ENCODE measurements at places on chromosomes 2 and 18. TPM values are rescaled to one million over a fixed set of nuclear protein-coding genes. Genes with fewer than 3 reads are reported as not detected.

GRCh38 chr2:96839293-96839874, 4.4 kb downstream of the ANKRD23 start:
- DNase-seq = no peak

GRCh38 chr2:6054161-6054671, 362.0 kb downstream of the SOX11 start:
- no peak for DNase-seq

DNA sequence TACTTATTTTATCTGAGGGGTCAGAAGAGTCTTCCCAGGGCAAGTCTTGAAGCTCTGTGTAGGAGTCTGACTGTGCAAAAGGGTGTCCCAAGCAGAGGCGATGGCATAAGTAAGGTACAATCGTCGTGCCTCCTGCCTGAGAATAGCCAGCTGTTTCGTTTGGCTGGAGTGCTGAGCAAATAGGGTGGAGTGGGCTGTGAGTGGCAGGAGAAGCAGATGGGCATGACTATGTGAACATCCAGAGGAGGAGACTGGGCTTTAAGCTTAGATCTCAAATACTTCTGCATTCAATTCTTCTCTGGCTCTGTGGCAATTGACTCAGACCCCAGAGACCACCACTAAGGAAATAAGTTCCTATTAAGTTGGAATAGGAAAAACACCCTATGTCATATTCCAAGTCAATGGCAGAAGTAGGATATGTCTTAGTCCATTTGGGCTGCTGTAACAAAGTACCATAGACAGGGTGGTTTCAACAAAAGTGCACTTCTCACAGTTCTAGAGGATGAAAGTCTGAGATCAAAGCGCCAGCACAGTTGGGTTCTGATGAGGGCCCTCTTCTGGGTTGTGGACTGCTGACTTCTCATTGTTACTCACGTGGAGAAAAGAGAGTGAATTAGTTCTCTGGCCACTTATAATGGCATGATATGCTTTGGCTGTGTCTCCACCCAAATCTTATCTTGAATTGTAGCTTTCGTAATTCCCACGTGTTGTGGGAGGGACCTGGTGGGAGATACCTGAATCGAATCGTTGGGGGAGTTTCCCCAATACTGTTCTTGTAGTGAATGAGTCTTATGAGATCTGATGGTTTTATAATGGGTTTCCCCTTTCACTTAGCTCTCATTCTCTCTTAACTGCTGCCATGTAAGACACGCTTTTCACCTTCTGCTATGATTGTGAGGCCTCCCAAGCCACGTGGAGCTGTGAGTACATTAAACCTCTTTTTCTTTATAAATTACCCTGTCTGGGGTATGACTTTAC, 120.2 kb downstream of the LPIN1 start:
- no peak for DNase-seq

DNA sequence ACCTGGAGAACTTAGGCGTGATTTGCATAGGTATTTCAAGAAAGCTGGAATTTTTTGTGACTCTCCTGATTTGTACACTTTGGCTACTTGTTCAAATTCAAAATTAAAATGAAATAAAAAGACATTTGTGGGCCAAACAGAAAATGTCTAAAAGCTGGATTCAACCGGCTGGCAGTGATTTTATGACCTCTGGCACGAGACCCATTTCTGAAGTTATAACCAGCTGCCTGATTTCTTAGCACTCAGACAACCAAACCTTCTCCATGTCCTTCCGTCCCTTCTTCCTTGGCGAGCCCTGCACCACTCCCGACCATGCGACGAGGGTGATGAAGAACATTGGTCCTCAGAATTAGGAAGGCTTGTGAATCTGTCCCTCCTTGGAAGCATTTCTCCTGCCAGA, 19.7 kb downstream of the PKDCC start:
- no peak for DNase-seq

DNA sequence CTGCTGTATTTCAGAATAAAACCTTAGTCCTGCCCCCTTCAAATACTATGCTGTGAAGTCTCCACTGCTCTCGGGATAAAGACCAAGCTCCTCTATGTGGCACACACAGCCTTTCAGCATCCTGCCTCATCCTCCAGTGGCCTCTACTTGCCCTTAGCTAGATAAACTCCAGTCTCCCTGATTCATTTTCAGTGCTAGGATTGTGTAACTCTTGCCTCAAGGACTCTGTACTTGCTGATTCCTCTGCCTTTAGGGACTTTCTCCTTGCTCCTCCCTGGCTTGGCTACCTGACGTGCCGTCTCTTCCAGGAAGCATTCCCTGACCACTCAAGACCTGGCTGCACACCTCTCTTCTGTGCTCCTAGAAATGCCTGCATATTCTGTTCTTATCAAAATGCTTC, 416.7 kb downstream of the MTX2 start:
- no peak for DNase-seq

DNA sequence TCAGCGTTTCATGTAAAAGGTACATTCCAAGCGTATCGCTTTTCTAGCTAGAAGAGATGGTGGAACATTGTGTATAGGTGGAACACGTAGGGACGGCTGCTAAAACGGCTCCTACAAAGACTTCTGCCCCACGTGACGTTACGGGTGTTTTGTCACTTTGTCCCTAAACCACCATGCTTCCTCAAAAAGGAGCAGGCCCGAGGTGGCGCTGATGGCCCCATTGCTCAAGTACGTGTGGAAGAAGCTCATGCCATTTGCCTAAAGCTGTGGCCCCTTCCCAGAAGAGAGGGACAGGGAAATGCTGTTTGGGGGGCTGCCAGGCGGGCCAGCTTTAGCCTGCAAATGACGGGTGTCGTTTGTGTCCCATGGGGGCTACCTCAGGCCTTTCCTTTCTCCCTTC, 72.7 kb downstream of the TMEM247 start:
- DNase-seq = no peak

DNA sequence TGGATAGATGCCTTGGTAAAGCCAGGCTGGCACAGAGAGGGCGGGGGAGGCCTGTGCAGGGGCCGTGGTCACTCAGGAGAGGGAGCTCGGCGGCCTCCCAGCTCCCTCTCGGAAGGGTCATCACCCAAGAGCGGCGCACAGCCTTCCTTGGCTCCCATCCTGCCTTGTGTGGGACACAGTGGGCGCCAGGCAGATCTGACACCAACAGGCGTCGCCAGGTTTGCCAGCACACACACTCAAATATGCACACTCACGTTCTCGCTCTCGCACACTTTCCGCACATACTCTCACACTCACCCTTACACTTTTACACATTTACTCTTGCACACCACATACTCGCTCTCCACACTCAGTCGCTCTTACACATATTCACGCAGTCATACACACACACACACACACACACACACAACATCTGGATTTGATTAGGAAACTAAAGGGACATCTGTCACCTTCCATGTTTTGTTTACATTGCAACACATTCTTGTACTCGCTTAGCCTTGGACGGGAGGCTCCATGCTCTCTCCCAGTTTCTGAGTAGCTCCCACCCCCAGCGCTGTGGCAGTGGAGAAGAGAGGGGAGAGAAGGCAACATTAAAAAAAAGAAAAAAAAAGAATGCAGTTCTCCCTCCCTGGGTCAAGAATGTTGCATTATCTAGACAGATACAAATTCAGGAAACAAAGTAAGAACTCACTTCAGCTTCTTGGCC, 10.5 kb downstream of the CHMP1B start:
- DNase-seq = no peak

GRCh38 chr2:946073-946948, 4.3 kb upstream of the SNTG2 start:
- DNase-seq = no peak

DNA sequence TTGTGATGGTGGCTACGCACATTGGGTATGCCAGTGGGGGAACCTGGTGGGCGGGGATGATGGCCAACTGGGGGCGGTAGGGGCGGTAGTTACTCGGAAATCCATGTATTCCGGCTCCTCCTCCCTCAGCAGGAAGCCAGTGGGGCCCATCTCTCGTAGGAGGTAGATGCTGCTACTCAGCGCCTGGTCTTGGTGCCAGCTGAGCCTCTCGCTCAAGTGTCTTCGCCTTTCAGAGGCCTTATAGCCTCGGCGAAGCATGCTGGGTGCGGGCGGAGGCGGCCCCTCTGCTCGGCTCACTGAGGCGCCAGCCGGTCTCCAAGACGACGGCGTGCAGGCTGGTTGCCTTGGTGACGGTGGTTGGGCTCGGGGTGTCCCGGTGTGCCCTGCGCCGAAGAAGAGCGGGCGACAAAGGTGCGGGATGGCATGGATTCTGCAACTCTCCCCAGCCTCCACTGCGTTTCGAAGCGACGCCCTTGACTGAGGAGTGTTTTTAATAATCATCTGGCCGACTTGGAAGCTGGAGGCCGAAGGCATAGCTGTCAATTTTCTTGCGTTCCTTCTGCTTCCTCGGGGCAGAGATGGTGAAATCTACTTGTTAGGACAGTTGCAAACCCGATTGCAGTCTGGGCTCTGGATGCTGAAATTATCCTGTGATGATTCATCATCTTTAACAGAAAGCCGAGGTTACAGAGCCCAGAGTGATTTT, at the start of gene ZSWIM2:
TSS of gene ZSWIM2 (minus strand) at position 298 of the 706 bp plus-strand sequence. CDS start at position 258, 40 bp downstream.
- DNase-seq = peak; percentile 68

DNA sequence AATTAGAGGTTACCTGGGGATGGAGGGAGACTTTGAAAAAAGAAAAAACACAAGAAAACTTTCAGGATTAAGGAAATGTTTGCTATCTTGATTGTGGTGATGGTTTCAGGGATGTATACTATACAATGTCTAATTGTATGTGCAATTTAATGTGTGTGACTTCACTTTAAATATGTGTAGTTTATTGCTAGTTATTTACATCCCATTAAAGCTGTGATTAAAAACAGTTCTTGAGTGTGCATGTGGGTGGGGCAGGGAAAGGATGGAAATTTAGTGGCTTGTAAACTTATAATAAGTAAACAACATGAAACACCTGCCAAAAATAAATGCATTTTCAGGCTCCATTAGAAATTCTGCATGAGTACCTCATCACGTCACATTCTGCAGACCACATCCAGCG, 167.0 kb downstream of the MYO5B start:
- no peak for DNase-seq

GRCh38 chr2:64359171-64359891, 94.6 kb upstream of the LGALSL start:
- DNase-seq = no peak

GRCh38 chr2:114457956-114458355, 15.5 kb downstream of the DPP10 start:
- no peak for DNase-seq

DNA sequence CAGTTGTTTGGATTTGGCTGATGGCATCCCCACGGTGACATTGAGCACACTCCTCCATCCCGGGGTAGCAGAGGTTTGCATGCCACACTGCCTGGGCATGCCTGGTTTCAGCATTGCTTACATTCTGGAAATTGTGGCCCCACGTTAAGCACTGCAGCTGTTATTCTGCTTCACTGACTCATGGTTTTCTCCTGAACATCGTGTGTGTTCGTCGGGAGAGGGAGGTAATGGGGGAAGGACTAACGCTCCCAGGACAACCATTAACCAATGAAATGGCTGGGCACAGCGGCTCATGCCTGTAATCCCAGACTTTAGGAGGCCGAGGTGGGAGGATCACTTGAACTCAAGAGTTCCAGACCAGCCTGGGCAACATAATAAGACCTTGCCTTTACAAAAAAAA, 28.2 kb upstream of the YWHAQ start:
- peak; percentile 26 for DNase-seq

DNA sequence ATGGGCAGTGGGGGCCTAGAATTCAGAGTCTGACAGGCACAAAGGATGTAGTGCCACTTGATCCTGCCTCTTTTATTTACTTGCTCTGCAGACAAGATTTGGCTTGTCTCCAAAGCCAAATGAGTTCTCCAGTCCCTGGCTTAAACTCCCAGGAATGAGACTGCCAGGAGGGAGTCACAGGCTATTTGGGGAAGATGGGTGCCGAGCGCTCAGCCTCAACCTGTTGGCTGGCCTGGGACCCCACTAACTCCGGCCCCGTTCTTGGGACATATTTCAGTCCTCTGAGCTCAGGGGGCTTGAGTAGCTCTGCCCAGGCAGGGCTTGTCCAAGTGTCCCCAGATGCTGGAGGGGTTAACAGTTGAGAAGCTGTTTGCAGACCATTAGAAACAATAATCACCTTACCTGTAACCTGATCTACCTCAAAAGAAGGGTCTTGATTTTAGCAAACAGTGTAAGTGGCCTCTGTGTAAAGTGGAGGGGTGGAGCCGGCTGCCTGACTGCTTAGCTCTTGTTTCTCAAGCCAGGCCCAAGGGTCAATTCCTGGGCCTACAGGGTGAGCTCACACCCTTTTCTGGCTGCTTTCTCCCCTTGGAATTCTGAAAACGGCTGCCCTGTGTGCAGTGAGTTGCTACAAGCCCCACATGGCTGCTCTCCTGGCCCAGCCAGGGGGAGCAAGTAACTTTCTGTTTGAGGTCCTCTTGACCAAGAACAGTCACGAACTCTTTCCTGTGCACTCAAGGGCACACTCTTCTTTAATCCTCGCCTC, 27.1 kb upstream of the FZD5 start:
- no peak for DNase-seq

GRCh38 chr2:196242131-196242620, 70.8 kb upstream of the STK17B start:
- DNase-seq = no peak

DNA sequence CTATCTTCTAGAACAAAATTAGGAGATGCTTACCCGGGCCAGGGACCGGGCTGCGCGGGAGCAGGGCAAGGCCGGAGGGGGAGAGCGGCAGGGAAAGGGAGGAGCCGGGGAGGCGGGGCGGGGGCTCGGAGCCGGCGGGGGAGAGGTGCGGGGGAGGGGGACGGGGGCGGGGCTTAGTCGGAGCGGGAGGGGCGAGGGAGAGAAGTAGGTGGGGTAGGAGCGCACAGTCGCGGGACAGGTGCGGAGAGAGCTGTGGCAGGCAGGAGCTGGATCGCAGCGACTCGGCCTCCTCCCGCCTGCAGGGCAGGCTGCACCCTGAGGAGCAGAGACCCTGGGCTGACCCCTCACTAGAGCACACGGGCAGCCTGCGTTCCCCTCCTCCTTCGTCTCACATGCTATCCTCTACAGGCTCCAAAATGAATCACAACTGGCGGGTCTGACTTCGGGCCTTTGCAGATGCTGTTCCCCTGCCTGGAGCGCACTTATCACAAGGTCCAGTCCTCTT, 290.3 kb downstream of the CELF4 start:
- no peak for DNase-seq

GRCh38 chr18:2699001-2699400, 43.5 kb downstream of the SMCHD1 start:
- DNase-seq = no peak

DNA sequence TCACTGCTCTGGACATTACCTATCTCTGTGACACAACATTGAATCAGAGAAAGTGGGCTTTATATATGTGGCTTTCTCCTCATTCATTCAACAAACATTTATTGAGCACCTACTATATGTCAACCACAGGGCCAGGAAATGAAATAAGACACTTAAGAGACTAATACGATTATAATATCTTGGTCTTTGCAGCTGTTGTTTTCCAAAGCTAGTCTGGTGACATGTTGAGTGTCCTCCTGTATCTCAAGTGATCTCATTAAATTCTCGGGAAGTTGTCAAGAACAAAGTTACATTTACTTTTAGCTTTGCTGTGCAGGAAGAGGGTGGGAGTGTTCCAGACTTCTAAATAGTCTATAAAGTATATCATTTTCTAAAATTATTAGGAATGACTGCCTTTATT, 164.6 kb upstream of the SP5 start:
- DNase-seq = no peak

GRCh38 chr18:55588111-55588869, at the start of gene TCF4:
TSS of gene TCF4 (minus strand) at chr18:55588192. CDS start at chr18:55587116, 1,076 bp downstream.
- DNase-seq = peak; percentile 65

Gene TRIB2
- 59.4 TPM for total RNA-seq

Gene LOXHD1
- total RNA-seq = not detected

Gene SP110
- 12.7 TPM for total RNA-seq

Gene KCNG2
- total RNA-seq = not detected

All from MG63 (cell line).